NCI-H2171 (cell line): ENCODE measurements at places on chromosomes 7 and 10.

DNA sequence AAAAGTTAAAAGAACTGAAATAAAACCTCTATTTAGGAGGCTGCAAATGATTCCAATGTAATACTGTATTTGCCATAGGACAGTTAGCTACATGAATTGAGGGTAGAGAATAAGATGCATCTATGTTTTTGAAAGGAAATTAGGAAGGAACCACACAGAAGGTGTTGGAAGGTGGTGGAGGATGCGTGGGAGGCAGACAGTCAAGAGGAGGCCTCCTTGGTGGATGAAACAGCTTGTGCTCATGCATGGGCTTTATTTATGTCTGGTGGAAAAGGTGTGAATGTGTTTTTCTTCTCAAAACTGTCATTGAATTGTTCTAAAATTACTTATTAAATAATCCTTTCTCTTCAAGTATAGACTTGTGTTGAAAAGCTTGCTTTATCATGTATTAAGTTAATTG lies 314.4 kb upstream of the NPSR1 start:
- DNase-seq, result no peak

DNA sequence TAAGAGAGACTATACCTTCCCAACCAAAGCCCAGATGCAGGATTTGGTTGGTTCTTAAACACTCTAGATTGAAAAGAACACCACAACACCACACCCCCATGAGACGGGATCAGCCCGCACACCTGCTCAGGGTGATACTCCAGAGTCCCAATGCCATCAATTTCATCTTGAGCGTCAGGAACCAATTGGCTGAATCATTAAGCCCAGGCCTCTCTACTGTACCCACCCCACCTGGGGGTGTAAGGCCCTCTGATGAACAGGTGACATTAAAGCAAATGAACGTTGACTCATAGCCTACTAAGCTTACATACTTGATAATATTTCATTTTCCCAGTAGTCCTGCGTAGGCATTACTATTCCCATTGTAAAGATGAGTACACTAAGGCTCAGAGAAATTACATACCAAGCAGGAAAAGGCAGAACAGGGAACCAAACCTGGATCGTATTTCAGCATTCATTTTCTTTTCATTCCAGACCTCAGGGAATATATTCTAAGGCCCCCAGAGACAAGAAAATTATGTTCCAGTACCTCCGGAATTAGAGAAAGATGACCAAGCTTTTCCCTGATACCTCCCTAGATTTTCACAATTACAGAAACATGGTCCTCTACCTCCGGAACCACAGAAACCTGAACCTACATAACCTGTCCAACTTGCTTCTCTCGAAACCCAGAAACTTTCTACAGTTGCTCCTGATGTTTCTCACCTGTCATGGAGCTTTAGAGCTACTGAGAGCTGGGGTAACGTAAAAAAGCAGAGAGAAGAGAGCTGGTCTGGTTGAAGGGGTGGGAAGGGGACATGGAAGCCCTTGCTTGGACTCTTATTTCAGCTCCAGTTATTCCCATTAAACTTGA lies 43.1 kb upstream of the KDM7A start:
- DNase-seq, result no peak

- no peak for DNase-seq
Measured at GRCh38 chr7:101792051-101792681, 25.3 kb upstream of the CUX1 start.

DNA sequence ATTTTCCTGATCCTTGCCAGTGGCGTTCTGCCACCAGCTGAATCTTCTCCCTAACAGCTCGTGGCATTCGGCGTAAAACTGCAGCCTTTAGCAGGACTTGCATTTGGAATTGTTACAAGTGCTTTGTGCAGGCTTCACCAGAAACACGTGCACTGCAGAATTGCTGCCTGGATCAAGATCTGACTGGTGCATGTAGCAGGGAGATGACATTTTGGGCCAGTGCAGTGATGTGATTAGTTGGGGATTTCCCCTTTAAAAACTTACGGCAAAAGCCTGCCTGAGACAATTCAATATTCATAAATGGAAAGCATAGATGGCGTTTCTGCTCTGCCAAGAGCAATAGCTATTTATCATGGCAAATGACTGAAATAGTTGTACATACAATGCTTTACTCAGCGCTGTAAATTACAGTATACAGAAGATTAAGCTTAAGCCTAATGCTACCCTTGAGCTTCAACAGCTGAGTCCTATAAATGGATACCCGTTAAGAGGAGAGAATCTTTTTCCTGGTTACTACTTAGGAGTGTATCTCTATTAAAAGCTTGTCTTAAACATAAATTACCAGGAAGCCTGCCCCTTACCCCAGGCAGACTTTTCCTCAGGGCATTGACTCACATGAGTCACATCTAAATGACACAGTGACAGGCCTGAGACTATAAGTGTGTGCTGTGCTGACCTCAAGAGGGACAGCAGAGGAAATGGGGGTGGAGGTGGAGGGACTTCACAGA lies 106.3 kb downstream of the ATXN7L1 start:
- no peak for DNase-seq

- no peak for DNase-seq
Measured at GRCh38 chr10:2097937-2098336, 360.6 kb upstream of the ADARB2 start.

GRCh38 chr7:117285826-117286225 lies 37.0 kb downstream of the WNT2 start:
- DNase-seq, result no peak

DNA sequence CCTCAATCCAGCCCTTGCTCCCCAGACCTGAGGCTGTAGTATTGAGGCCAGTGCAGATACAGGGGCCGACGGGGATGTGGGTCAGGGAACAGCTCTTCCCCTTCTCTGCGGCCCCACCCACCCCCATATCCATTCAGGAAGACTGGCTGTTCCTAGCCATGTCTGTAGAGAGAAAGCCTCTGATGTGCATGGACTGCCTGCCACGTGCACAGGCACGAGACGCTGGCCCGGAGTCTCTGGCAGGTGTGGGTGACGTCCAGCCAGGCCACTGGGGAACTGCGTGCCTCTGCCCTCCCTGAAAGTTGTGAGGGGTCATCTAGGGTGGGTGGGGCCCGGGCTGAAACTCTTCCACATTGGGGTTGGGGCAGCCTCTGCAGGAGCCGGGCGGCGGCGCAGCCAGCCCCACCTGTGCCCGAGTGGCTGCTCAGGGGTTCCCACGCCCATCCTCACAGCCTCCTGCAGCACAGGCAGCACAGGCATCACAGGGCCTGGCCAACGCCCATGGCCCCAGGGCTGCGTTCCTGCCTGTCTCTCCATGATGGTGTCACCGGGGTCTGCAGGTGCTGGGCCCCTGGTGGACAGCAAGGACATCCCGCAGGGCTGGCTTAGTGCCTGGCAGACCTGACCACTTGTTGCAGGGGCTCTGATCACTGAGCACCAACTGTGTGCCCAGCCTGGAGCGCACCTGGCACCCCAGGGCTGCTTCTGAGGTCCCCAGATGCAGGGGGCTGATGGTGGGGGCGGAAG lies 27.5 kb downstream of the MICALL2 start:
- DNase-seq, result no peak

- DNase-seq, result no peak
Measured at GRCh38 chr7:72805526-72806494, 22.2 kb downstream of the TYW1B start.

GRCh38 chr7:23207884-23208283 lies 26.0 kb downstream of the NUP42 start:
- DNase-seq, result no peak

DNA sequence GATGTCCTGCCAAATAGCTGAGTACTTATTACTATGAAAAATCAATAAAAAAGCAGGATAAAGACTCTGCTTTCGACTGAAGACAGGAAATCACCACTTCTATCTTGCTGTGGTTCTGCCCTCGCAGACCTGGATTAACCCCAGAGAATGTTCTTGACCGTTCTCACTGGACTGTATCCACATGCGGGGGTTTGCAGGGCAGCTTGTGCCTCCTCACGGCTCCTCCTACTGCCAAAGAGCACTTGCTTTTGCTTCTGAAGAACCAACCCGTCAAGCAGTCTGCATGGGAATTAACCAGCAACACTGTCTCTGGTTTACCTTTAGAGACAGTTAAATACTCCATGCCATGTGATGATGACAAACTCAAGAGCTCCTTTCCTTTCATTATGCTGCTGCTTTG lies 184.0 kb downstream of the GFRA1 start:
- no peak for DNase-seq

- DNase-seq, result no peak
Measured at GRCh38 chr7:29352041-29352440, 157.5 kb downstream of the CHN2 start.

DNA sequence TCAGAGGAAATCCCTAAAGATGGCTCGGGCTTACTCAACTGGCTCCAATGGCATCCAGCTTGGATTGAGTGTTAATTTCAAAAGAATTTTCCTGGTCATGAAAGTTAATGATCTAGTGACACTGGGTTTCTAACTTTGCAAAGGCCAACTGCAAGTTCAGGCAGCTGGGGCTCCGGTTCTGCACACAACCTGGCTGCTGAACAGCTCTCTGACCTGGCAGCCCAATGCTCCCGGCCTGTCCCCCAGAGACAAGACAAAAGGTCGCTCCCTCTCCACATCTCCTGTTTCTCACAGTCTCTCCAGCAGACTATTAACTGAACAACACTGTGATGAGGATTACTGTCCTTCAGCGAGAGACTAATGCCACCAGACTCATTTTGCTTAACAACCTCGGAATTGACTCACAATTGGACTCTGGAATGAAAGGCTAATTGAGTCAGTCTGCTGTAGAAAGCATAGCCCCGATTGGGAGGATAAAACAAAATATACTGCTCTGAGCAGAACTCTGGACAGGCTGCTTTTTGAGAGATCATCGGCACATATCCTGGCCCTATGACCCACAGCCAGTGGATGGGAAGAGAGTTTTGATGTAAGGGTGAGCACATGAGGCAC lies 174.5 kb downstream of the GFRA1 start:
- DNase-seq, result no peak

DNA sequence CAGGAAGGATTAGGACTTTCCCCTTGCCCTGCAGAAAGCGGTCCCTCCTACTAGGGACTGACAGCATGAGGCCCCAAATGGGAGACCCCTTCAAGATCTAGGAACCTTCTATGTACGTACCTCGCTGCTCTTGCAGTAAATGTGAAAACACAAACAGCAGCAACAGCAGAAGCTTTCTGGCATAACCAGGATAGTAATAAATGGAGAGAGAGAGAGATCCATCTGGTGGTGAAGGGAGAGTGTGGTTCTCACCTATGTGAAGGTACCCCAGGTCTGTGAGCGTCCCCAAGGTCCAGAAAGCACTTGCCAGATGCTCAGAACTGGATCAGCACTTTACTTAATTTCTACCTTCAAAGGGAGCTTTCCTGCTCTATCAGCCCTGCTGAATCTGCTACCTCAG lies 592.7 kb downstream of the PARD3 start:
- no peak for DNase-seq
